Transverse colon (tissue), 4 donors: ENCODE measurements at places on chromosomes 3 and 15. TPM values are rescaled to one million over a fixed set of nuclear protein-coding genes. Genes with fewer than 3 reads are reported as not detected.

TEX55 gene
- not detected for total RNA-seq

COL6A5 gene
- not detected for total RNA-seq

ZNF660 gene
- 0.55 TPM for total RNA-seq

IL12A gene
- total RNA-seq: not detected

LRIG1 gene
- total RNA-seq: 67.2 TPM

MAGEL2 gene
- 0.80 TPM for total RNA-seq

C3orf85 gene
- total RNA-seq: 1.5 TPM

FAM174B gene
- total RNA-seq: 16.1 TPM

CISH gene
- 15.9 TPM for total RNA-seq

NKIRAS1 gene
- 11.4 TPM for total RNA-seq

EPHB3 gene
- total RNA-seq: 6.3 TPM

TUSC7 gene
- not detected for total RNA-seq

GOLGA8R gene
- total RNA-seq: 3.6 TPM

ACTC1 gene
- 3.4 TPM for total RNA-seq

TRIM71 gene
- total RNA-seq: not detected

UNC45A gene
- total RNA-seq: 142 TPM

RTP1 gene
- total RNA-seq: not detected

CFAP161 gene
- total RNA-seq: not detected

ZPLD1 gene
- not detected for total RNA-seq

TM4SF18 gene
- not detected for total RNA-seq
